Renal pelvis (tissue), 12 donors: ENCODE measurements at places on chromosomes 6 and 20. TPM values are rescaled to one million over a fixed set of nuclear protein-coding genes. Genes with fewer than 3 reads are reported as not detected.

- DNase-seq: no peak
Measured at GRCh38 chr20:19170148-19170547, 42.3 kb upstream of the SLC24A3 start.

DNA sequence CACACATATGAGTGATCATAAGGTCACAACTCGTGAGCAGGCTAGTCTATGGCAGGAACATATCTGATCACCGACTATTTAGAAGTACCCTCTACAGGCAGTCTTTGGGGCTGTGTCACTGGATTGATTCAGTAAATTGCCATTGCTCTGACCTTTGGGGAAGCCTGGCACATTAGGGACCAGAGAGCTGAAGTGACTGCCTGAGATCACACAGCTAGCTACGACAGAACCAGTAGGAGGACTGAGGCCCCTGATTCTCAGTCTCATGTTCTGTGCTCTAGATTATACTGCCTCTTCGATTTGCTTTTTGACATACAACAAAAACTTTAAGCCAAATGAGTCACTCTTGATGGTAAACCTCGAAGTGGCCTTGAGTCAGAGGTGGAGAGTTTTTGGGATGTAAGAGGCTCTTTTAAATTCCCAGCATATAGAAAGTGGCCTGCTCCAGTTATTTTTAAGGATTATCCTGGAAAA, 247.5 kb upstream of the SUPT3H start:
- no peak for DNase-seq

GRCh38 chr6:1792989-1793388, 183.3 kb downstream of the FOXC1 start:
- DNase-seq: no peak

- no peak for DNase-seq
Measured at GRCh38 chr20:53061192-53062108, 89.3 kb downstream of the TSHZ2 start.

- DNase-seq: no peak
Measured at GRCh38 chr20:61127311-61128039, 124.6 kb upstream of the CDH4 start.

DNA sequence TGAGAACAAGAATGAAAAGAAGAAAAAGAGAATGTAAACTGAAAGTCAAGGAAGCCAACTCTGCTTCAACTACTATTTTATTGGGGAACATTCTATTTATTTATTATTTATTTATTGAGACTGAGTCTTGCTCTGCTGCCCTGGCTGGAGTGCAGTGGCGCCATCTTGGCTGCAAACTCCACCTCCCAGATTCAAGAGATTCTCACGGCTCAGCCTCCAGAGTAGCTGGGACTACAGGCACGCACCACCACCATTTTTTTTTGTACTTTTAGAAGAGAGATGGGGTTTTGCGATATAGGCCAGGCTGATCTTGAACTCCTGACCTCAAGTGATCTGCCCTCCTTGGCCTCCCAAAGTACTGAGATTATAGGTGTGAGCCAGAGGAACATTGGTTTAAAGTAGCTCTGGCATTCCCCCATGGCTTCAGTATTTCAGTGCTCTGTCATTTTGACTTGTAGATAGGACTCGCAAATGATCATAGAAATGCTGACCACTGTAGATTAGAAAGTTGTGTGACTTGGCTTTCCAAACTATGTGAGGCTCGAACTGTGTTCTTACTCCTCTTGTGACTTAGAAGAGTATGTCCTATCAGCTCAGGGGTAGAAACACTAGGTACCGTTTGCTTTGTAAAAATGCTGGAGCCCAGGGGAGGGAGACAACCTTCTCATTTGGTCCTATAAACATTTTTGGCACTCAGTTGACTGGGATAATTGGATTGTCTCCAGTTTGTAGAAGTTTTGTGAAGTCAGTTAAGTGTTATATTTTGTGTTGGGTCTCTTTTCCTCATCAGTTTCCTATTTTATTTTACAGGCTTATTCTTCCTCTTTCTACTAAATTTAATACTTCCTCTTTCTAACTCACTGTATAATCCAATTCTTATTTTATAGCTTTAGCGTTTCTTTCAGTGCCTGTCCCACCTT, 544.9 kb upstream of the CITED2 start:
- DNase-seq: no peak

- DNase-seq: no peak
Measured at GRCh38 chr20:53364646-53365045, 229.0 kb downstream of the ZNF217 start.

GRCh38 chr6:55953335-55953734, 77.9 kb upstream of the BMP5 start:
- DNase-seq: no peak

DNA sequence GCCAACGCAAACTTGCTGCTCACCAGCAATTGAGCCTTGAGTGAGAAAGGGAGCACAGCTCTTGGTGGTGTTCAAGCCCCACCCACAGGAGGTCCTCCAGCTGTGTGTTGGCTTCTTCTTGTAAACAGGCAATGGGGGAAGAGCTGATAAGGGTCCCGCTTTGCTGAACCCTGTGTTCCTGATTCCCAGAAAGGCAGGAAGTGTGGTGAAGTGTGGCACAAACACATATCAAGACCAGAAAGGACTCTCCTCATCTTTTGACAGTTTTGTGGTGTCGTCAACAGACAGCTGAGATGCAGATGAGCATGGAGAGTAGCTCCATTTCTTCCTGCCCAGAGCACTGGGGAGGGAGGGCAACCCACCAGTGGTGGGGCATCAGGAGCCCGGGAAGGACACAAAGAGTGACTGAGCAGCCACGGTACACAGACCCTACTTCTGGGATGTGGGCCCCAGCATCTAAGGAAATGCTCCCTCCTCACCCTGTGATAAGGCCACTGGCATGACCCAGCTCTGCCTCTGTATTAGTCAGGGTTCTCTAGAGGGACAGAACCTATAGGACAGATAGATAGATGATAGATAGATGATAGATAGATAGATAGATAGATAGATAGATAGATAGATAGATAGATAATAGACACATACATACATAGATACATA, 188.9 kb upstream of the TAB2 start:
- DNase-seq: no peak

DNA sequence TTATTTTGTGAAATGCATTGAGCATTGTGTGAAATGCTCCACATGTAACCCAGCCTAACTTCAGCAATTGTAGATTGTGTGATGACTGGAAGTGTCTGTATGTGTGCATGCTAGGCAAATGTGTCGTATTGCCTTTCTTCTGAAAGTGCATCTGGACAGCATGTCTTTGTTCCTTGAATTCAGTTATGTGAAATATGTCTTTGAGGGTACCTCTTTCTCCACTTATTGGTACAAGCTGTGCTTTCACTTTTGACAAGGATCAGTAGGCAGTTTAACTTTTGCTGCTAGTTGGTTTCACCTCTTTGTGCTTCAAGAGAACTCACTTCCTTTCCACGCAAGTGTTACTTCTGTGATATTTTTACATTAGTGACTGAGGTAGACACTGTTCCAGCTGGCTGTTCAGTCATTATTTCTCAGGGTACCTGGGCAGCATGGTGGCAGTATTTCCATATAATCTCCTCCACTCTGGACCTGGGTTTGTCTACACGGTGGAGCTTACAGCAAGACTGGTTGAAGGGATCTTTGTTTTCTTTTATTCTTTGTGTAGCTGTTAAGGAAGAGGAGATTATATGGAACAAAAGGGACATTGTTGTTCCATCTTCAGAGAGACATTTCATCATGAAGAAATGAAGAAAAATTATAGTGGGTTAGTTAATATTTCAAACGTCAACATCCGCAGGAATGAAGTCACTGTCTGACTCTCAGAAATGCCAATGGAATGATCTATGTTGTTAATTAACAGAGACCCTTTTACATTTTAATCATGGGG, 175.4 kb downstream of the UTRN start:
- DNase-seq: no peak

- no peak for DNase-seq
Measured at GRCh38 chr20:676315-676937, 824 bp upstream of the SCRT2 start.

DNA sequence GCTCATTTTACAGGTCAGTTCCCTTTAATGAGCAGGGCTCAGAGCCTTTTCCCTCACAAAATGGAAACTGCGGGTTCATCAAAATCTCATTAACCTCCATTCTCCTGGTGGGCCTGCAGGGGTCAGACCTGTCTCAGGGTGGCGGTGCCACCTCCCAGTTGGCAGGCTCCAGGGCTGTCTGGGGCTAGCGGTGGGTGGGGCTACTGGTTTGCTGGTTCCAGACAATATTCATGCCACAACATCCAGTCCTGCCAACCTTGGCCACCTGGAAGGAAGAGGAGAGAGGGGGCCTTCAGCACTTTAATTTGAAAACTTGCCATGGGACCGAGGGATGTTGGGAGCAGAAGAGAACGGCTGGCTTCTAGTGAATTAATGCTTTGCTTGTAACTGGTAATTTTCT, 41.9 kb upstream of the CTNNBL1 start:
- no peak for DNase-seq

DNA sequence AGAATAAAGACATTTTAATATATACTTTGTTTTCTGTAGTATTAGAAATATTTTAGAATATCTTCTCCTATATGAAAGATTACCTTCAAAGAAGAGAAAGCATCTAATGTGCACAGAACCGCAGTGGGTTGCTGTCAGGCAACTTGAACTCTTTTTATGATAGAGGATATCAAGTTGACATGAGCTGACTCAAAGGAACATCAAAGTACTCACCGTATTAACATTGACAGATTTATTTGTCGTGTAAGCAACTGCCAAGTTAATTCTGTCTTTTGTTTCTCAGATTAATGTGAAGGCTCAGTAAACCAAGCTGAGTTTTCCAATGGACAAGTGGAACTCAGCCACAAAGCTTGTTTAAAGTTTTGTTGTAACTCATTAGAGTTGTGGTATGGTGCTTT, 2.2 kb upstream of the GINM1 start:
- DNase-seq: peak; percentile 33

DNA sequence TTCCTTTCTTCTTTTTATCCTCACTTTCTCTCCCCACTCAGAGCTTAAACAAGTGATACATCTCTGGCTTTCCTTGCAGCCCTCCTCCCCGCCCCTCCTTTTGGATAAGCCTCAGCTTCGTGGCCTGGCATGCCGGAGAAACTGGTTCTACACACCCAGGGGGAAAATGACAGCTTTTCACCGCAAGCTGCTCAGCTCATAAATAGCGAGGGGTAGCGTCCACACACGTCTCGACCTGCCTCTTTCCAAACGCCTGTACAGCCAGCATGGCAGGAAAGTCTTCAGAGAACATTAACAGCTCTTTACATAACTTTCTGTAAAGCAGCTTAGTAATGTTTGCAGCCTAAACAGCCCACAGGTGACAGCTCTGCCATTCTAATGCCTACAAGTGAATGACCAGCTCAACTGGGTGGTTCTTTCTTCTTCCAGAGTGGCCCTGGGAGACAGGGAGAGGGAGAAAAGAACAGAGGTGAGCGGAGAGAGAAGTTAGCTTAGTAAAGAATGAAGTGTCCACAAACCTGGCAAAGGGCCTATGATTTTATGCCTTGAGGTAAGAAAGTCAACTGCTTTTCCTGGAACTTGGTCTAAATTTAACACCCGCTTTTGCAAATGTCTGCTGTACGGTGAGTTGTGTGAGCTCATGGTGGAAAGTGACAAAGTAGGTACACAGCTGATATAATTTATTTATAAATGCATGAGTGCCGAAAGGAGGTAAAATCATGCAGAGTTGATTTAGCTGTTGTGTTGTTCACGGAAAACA, 251.5 kb downstream of the TFAP2A start:
- DNase-seq: no peak

DNA sequence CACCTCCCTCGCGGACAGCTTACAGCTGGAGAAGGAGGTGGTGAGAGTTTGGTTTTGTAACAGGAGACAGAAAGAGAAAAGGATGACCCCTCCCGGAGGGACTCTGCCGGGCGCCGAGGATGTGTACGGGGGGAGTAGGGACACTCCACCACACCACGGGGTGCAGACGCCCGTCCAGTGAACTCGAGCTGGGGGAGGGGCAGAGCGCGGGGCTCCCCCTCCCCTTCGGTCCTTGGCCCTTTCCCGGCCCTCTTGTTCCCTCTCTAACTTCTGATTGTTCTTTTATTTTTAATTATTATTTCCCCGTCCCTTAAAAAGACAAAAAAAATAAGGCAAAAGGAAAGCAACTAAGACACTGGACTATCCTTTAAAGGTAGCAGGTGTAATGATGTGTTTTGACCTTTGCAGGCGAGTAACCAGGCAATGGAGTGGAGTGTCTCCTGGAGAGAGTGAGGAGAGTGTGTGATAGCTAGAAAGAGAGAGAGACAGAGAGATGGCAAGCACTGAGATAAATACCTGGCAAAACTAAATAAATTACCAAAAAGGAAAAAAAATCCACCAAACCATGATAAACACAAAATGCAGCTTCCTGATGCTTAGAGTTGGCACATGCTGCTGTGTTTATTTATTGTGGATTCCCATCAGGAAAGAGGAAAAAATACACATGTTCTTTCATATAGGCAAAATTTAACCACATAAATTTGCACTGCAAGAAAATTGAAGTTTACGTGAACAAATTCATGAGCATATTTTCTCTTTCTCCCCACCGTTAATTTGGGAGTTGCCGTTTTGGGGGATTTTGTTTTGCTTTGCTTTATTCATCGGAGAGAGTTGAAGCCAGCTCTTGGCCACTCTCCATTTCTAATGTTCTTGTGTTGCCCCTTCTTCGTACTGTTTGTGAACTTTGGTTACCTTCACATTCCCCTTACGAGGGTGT, 1.9 kb downstream of the POU3F2 start:
- DNase-seq: no peak

DNA sequence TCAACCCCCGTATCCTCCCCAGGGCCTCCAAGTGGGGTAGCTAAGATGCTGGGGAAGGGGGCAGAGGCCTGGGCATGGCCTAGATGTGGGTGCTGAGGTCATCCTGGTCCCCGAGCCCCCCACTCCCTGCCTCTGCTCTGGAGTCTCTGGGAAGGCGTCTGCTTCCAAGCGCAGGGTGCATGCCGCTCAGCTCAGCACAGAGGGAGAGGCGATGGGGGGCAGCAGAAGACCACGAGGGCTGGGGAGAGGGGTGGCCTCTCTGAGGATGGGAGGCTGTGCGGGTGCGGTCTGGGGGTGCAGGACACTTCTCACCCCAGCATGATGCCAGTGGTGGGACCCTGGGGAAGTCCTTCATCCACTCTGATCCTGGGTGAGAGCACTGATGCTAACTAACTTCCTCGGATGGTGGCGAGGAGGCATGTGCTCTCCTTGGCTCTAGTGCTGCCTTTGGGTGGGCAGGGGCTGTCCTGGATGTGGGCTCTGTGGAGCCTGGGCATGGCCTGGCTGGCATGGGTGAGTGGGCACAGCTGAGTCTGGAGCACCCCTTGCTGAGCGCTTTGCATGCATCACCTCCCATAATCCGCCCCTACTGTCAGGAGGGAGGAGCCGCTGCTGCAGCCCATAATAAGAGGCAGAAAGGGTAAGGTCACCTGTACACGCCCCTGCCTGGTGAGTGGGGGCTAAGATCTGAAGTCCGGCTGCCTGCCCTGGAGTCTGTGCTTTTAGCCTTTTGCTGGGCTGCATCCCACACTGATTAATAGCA, 34.7 kb downstream of the EFCAB8 start:
- DNase-seq: no peak

The OOEP gene
- 0.16 TPM for polyA plus RNA-seq

The ALDH5A1 gene
- 31.9 TPM for polyA plus RNA-seq

The RSPH9 gene
- polyA plus RNA-seq: 1.8 TPM

The RBBP8NL gene
- 2.4 TPM for polyA plus RNA-seq

The TRIM15 gene
- not detected for polyA plus RNA-seq

The SCRT2 gene
- polyA plus RNA-seq: 0.07 TPM

The SAPCD1 gene
- polyA plus RNA-seq: 10.7 TPM
